Stimulated activated CD4-positive, alpha-beta T cell treated with anti-CD3 and anti-CD28 coated beads, Interleukin-12 subunit alpha, Interleukin-12 subunit beta, amount 100 ng/mL, for 4 hours (primary cell): ENCODE measurements at places on chromosomes 2 and 18.

DNA sequence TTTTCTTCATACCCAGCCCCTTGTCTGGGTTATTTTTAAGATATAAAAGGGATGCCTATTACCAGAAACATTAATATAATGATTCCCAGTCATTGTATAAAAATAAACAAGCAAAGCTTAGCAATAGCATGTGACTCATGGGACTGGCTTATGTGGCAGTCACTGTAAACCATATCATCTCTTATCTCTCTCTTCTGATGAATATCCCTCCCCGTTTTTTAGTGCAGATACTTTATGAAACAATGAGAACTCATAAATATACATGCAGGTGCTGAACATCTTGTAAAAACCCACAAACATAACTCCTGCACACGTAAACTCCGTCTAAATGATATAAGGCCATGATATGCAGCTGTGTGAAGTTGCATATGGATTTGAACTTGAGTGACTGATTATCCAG is 154.9 kb downstream of the MGAT5 start:
- no peak for DNase-seq

DNA sequence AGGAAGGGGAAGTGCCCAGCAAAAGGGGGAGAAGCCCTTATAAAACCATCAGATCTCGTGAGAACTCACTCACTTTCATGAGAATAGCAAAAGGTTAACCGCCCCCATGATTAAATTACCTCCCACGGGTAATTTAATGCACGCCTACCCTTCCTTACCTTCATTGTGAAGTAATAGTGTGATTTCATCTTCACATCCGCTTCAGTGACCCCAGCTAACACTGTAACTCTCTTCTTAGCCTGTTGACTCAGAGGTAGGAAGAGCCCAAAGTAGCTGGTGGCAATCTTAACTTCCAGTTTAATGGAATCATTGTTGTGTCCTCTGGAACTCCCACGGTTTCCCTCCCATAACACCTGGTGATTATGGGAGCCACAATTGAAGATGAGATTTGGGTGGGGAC is 120.5 kb downstream of the GULP1 start:
- DNase-seq: no peak

GRCh38 chr2:125564471-125564870 is 1091.5 kb upstream of the GYPC start:
- DNase-seq: no peak

DNA sequence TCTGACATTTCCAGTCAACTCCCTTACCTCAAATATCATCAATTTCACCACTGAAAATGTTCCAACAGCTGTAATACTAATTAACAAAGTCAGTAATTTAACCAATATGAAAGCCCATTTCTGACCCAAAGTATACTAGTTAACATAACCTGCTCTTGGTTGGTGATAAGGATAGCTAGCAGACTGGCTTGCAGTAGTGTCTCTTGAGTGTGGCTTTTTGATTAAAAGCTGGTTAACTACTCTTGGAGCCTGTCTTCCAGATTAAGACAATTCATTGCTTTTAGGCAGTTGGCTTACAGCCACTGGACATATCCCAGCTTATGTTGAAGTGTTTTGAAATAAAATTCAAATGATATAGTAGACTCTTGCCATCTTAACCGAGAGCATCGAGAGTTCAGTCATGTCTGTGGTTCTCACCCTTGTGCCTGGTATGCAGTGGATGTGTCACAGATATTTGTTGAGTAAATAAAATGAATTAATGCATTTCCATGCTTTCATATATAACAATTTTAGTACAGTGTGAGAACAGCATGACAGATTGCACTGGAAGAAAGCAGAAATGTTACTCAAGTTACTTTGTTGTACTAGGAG is 158.1 kb downstream of the TANC1 start:
- no peak for DNase-seq

GRCh38 chr2:26742048-26742770 is 21.9 kb upstream of the SLC35F6 start:
- DNase-seq: no peak

DNA sequence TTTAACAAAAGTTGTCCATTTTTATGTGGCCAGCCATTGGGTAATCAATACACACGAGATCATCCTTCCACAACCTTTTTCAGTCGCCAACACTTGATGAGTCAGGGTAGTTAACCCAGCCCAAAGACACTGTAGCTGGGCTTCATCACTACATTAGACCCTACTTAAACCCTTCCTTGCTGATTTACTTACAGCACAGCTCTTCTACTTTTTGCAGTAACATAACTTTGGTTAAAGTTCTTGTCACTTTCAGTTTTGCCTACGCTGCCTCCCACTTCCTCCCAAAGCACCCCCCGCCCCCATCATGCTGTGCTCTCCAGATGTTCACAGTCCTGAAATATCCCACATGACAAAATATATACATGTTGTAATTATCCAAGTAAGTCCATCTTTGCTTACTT is 103.6 kb downstream of the CDK15 start:
- no peak for DNase-seq

- DNase-seq: no peak
These were observed 90.9 kb upstream of the ID2 start for GRCh38 chr2:8590938-8591337.

- DNase-seq: peak; percentile 86
These were observed at the start of gene ZRANB3 for GRCh38 chr2:135530313-135531230. ZRANB3 (minus strand) TSS chr2:135531218.

DNA sequence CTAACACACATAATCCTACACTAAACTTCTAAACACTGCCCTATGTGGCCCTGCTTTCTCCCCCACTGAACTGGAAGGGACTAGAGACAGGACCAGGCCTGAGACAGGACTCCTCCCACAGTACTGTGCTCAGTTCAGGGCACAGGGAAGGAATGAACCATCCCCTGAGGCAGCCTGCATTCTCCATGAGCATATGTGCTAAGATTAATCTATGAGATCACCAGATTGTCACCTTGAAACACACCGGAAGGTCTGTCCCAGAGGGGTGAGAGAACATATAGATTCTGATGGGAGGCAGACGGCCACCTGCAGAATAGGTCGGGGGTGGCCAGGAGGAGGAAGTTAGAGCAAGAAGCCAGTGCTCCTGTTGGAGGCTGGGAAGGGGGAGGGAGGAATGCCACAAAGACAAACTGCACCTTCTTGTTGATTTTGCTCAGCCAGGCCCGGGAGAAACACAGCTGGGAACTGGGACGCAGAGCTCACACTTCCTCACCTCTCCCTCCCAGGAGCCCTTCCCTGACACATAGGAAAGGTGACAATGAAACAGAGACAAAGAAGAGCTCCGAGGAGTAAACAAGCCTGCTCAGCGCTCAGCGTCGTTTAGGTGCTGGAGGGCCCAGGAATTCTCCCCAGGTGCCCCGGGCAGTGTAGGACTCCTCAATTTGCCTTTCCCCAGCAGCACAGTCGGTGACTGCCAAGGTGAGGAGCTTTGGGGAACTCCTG is 52.1 kb downstream of the ZBTB7C start:
- DNase-seq: no peak

GRCh38 chr2:94982675-94983074 is 42.8 kb upstream of the MAL start:
- DNase-seq: no peak

GRCh38 chr18:57220480-57220879 is 73.6 kb downstream of the BOD1L2 start:
- DNase-seq: no peak

DNA sequence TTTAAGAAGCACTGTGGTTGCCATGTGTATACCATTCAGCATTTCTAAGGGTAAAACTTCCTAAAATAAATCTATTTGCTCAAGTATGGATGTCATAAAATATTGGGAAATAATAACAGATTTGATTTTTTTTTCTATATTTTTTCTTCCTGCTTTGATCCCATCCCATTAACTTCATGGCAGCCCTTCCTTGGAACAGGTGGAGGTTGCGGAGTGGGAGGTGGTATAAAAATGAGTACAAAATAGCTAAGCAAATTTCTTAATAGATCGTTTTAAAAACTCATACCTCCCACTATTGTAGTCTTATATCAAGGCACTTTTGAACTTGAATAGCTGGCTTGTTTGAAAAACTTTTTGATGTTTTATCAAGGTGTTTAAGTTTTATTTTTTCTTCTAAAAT is 152.1 kb upstream of the KYNU start:
- no peak for DNase-seq

GRCh38 chr2:241035142-241035817 is 36.9 kb downstream of the SNED1 start:
- DNase-seq: no peak

DNA sequence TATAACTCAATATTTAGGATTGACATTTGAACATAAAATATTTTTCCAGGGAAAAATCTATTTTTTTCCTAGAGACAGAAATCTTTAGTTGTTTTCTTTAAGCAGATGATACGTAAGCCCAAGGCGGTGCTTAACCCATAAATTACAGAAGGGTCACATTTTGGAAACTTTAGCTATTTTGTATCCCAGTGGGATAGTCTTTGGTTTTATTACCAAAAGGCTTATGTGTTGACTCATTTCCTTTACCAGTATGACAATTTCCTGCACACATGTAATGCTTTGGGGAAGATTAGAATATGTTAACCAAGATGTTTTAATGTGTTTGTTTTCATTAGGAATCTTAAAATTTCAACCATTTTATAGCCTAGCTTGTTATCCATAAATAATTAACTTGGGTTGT is 24.8 kb downstream of the DYNC1I2 start:
- no peak for DNase-seq

GRCh38 chr2:240393831-240394410 is 41.5 kb upstream of the GPC1 start:
- no peak for DNase-seq

DNA sequence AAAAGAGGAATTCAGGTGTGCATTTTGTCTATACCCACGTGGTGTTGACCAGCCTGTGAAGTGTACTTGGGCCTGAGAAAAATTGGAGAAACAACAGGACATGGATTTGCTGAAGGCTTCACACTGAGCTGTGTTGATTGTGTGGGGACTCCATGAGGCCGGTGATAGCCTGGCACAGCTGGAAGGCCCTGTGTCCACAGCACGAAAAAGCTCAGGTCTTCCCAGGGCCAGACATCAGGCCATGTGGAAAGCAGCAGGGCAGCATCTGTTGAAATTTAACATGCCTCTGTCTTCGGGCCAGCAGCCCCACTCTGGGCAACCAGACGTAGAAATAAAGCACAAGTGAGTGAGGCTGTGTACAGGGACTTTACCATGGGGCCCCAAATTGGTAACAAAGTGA is 84.1 kb downstream of the HS6ST1 start:
- no peak for DNase-seq

GRCh38 chr18:37222999-37223378 is 342.6 kb downstream of the CELF4 start:
- DNase-seq: no peak

GRCh38 chr2:23940718-23941620 is 706 bp downstream of the UBXN2A start:
- DNase-seq: peak; percentile 43

GRCh38 chr2:144595686-144596072 is 75.8 kb upstream of the ZEB2 start:
- DNase-seq: no peak

DNA sequence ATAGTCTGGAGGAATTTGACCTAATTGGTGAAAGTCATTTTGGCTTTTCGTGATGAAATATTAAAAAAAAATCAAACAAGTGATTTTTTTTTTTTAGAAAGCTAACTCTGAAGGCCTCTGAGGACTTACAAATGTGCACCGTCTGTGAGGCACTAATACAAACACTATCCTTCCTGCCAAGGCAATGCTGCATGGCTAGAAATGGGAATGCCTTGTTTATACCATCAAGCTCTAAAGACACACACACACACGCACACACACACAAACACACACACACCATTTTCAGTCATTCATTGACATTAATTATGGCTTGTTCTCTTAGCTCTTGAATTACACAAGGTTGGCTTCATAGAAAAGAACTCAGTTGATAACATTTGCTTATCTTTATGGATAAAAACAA is 1242.0 kb upstream of the ACVR2A start:
- DNase-seq: no peak

- DNase-seq: no peak
These were observed 31.0 kb downstream of the RALB start for GRCh38 chr2:120283649-120284048.

GRCh38 chr18:67199993-67200617 is 316.4 kb downstream of the DSEL start:
- no peak for DNase-seq

- DNase-seq: no peak
These were observed 76.4 kb downstream of the LTBP1 start for GRCh38 chr2:33022989-33023727.

- peak; percentile 2 for DNase-seq
These were observed 216.3 kb downstream of the C1D start for GRCh38 chr2:67846370-67847070.

DNA sequence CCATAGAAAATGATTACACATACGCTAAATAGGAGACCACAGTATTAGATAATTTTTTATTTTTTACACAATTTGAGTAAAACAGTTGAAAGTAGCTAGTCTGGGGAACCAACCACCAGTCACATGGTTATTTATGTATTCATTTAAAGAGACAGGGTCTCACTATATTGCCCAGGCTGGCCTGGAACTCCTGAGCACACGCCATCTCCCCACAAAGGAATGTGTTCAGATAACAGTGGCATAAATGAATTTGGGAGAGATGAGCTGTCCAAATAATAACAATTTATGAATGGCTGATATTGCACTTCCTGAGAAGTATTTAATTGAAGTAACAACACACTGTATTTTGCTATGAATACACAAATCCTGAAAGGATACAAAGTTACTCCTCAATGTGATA is 39.7 kb downstream of the KIDINS220 start:
- DNase-seq: no peak

DNA sequence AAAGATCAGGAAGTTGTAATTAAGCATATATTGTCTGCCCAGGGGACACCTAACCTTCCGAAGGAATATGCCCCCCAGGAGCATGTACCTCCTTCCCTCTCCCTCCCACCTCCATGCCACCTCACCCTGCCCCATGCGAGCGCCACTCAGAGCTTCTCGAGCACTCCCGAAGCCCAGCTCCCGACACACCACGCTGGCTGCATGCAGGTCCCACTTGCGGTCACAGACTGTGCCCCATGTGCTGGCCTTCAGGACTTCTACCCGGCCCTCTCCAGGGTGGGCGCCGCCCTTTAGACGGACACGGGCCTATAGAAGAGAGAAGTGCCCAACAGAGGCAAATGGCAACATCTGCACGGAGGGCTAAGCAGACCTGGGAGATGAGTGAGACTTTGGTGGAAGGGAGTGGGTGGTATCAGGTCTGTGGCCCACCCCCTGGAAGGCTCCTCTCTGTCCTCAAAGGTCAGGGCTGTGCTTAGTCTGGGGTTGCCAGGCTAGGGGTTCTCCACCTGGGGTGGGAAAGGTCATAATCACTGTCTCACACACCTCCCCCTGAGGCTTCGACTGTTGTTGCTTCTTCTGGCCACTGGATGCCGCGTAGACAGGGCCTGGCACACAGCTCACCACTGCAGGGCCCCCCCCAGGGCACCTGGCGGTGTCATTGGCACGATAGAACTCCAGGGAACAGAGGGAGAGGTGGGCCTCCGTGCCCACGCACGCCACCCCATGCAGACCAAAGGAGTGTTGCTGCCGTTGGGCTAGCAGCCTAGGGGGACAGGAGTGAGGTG is 6.6 kb downstream of the HTRA2 start:
- DNase-seq: no peak

DNA sequence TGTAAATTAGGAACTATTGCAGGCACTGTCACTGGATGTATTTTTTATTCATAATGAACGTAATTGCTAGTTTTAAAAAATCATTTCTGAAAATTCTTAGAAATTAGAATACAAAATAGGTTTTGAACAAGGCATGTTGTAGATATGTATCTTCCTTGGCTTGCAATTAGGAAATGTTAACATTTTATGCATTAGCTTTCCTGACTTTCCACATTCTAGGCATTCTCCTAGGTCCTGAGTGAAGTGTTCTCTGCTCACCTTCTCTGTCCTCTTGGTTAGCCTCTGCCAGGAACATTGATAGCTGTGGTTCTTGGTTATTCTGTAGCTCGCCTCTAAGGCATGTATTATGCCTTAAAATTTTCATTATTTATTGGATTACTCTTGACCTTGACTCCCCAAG is 130.3 kb downstream of the FHOD3 start:
- DNase-seq: no peak
